ENCODE measurements at places on chromosomes 6 and 20.
A peak's percentile ranks its signal among the peaks of the same experiment; 100 is the strongest.

- DNase-seq: no peak
These were observed 40.9 kb upstream of the LYRM2 start for GRCh38 chr6:89679215-89680120.

GRCh38 chr20:17377231-17377630 lies 150.4 kb downstream of the PCSK2 start:
- no peak for DNase-seq

DNA sequence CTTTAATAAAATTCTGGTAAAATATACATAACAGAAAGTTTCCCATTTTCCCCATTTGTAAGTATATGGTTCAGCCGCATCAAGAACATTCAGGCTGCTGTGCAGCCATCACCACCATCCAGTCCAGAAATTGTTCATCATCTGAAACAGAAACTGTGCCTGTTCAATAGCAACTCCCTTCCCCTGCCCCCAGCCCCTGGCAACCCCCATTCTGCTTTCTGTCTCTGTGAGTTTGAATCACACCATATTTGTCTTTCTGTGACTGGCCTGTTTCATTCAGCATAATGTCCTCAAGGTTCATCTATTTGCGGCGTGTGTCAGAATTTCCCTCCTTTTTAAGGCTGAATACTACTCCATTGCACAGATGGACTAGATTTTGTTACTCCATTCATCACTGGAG lies 19.1 kb downstream of the VSTM2L start:
- no peak for DNase-seq

GRCh38 chr6:42404484-42404883 lies 47.2 kb downstream of the TRERF1 start:
- DNase-seq: no peak

- DNase-seq: peak; percentile 47
These were observed 9.1 kb upstream of the MAPK13 start for GRCh38 chr6:36120979-36121786.

GRCh38 chr6:121695329-121695728 lies 259.9 kb downstream of the GJA1 start:
- DNase-seq: no peak
